ENCODE measurements at places on chromosomes 6 and 20.

DNA sequence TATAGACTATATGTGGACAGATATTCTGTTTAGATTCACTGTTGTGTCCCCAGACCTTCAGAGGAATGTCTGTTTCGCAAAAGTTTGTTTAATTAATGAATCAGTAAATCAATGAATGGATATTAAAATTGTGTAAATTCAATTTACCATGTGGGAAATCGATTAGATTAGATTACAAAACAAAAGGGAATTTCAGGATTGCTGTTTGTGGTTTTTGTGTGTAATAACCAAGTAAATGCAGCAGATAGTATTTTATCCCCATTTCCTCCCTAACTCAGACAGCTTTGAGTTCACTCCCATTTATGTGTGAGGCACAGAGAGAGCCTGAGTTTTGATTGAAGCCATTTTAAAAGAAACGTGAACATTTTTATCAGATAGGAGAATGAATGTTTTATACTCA, 214.8 kb downstream of the ADGB start:
- no peak for DNase-seq

DNA sequence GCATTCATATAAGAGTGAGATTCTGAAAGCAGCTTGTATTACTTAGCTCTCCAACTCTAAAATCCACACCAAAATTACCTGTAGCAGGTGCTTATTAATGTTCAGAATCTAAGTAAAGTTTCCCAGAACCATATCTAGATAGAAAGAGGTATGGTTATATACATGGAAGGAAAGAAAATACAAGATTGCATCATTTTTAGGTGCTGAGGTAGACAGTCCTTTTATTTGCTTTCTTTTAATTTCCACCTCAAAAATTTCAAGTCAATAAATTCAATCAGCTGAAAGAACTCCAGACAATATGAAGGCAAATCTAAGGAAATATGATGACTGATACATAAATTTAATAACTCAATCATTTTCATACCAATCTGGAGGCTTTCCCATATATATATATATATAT, 521.9 kb downstream of the PKHD1 start:
- DNase-seq, result no peak

DNA sequence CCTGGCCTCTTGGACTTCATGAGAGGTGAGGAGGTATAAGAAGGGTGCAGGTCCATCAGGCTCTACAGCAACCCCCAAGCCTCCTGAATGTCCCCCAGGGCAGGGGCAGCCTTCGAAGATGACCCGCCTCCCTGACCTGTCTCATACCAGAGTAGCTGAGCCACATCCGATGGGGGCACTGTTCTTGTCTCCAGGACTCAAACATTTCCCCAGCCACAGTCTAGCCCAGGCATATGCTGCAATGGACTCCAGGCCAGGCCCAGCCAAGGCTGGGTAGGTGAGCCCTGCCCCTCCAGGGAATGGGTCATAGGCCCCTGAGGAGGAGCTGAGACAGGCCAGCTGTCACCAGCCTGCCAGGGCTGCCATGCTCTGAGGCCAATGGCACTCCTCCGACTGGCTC, 65.3 kb downstream of the BANF2 start:
- no peak for DNase-seq

- DNase-seq, result no peak
Observed at GRCh38 chr6:80489911-80490635, 383.6 kb downstream of the BCKDHB start.

DNA sequence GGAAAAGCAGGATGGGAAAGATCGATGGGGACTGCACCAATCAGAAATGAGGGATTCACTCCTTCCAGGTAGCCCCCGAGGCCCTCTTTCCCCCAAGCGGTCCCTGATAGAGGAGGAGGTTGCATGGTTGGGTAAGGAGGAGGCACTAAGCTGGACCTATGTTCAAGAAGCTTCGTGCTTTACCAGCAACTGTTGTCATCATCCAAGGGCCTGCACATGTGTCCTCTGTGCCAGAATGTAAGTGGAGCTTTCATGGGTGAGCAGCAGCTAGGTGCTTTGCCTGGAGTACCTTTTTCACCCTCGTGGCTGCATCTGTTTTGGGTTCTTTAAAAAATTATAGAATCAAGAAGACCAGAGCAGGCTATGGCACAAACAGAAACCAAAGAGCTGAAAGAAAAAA, 54.0 kb downstream of the GMPR start:
- DNase-seq, result no peak

DNA sequence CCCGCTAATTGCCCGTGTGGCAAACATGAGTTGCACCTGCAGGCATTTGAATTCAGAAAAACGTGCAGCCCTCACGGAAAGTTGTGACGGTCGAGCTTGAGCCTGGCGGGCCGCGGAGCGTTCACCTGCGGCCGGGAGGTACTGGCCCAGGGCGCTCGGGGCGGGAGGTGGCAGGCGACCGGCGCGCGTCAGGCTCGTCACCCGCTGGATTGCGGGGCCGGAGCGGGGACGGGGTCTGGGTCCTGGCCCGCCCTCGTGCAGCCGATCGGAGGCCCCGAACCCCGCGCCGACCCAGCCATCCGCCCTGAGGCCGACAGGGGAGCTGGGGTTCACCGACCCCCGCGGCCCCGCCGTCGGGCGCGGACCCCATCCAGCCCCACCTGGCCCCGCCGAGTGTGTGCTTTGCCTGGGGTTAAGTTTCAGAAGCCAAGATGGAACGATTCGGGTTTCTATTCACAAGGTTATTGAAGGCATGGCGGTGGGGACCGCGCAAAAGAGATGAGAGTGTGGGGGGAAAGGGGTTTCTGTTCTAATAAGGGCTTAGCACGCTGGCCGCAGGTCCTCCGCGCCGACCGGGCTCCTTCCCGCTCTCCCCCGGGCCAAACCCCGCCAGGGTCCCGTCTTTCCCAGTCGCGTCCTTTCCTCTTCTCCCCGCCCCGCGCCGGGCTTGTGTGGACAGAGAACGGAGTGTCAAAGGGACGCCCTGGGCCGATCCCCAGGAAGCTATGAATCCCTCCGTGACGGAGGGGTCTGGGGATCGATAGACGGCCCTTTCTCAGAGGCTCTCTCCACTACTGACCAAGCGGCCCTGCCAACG, 1.6 kb upstream of the HEY2 start:
- no peak for DNase-seq

DNA sequence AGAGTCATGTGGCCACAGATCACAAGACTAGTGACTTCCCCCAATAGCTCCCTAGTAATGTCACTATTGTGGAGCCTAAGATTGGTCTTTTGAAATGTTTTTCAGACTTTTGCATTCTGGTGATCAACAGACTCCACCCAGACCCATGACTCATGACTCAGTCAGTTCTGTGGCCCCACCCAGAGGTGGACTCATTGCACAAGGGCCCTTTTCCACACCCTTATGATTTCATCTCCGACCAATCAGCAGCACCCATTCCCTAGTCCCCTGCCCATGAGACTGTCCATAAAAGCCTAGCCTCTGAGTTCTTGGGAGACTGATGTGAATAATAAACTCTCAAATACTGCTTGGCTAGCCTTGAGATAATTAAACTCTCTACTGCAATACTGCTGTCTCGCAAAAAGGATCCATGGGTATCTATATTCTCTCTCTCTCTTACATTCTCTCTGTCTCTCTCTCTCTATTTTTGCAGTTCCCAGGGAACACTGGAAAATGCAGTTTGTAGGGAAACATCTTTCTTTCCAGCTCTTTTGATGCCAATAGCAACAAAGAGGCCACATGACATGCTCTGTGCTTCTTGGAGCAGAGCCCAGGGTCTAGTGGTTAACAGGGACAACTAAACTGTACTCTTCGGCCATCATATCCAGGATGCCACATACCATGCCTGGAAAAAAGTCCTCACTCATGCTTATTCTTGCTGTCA, 71.3 kb upstream of the IYD start:
- DNase-seq, result no peak

GRCh38 chr6:99016355-99016754, 68.6 kb upstream of the FBXL4 start:
- no peak for DNase-seq

DNA sequence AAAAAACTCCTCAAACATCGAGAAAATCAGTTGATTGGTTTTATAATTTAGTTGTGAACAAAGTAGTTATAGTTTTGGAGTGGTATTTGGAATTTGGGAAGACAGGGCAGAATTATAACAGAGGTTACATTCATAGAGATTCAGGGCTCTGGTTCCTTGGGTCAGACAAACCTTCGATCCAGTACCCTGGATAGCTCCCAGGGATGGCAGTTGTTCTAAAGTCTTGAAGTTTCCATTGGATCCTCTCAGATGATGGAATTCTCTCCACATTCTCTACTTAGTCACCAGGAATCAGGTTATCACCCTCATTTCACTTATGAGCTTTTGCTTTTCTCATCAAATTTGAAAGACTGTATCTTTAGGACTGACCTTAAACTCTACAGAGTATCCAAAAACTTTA, 285.1 kb downstream of the CENPW start:
- DNase-seq, result no peak

DNA sequence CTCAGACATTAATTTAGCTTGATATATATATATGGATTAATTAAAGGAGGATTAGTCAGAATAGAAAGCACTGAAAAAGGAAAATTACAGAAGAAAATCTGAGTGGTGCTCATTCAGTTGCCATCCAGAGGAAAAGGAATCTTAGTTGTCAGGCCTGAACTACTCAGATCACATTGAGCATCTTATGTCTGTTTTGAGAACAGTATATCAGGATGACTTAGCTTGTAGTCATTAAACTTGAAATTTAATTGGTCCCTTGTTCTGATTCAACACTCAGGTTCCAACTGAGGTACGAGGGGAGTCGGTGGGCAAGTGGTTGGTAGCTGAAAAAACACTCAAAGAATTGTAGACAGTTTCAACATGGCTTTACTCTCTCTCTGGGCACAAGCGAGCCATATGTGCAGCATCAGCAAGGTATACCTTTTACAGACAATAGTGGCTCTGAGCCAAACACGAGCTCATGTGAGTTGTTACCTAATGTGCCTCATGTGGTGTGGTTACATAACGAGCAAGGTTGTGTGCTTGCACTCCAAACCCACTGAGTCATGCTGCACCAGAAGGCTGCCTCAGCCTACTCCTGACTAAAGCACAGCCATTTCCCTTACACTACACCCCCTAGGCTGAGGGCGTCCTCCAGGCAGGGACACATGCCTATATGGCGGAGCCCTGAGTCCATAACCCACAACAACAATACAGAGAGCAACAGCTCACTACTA, 73.0 kb upstream of the HMGN3 start:
- DNase-seq, result no peak

DNA sequence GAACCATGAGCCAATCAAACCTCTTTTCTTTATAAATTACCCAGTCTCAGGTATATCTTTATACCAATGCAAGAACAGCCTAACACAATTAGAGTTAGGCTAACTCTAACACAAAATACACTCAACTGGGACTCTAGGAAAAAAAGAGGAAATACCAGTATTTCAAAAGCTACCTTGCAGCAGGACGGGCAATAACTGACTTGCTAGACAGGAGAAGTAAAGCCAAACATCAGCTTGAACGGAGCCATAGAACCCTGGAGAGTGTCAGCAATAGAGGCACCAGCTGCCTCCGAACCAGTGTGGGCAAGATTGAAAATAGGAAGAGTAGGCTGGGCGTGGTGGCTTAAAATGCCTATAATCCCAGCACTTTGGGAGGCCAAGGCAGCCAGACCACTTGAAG, 162.0 kb upstream of the SOX4 start:
- no peak for DNase-seq

GRCh38 chr20:58981628-58982364, 740 bp downstream of the NELFCD start:
- DNase-seq, result no peak

DNA sequence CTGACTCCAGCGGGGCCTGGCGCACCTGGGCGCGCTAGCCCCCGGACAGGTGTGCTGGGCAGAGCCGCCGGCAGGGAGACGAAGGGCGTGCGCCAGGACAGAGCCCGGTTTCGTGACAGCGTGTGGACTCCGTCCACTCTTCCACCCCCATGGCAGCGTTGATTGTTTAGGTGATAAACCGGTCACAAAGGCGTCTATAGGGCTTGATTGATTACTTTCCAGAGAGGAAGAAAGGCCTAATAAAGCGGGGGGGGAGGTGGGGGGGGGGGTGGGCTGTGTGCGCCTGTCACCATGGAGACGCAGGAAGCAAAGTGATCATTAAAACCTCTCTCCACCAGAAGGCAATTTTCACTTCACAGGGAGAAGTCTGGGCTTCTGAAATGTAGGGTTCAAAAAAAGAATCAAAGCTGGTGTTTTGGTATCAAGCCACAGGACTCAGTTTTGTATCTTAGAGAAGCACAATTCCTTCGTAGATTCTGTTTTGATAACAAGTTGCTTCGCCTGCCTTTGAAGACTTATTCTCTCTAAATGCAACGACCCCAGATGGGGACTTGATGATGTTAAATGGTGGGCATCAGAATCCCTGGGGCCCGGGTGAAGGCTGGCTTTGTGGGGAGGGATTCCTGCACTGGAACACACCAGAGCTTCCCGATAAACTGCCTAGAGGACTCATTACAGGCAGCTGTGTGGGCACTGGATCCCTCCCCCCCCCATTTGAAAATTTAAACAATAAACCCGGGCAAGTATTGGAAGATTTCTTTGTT, 1.4 kb downstream of the PHACTR3 start:
- DNase-seq, result no peak

GRCh38 chr20:46025376-46025783, 3.6 kb upstream of the SLC12A5 start:
- no peak for DNase-seq

GRCh38 chr20:21706261-21707195, 1.1 kb downstream of the PAX1 start:
- DNase-seq, result no peak

DNA sequence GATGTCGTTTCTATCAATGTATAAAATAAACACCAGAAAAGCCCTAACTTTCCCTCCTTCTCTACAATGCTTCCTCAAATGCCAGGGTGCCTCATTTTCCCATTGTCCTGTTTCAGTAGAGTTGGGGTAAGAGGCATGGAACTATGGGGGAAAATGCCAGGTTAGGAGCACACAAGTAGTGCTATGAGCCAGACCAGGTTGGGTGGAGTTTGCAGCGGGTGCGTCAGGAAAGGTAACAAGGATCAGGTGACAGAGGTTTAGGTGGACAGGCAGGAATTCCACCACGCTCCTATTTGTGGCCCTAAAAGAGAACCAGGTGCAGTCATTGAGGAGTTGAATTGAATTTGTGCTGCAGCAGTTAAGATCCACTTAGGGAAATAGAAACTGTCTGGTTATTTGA, 36.5 kb downstream of the SYTL3 start:
- DNase-seq, result no peak

GRCh38 chr20:4297127-4297826, 281.9 kb upstream of the RNF24 start:
- no peak for DNase-seq

DNA sequence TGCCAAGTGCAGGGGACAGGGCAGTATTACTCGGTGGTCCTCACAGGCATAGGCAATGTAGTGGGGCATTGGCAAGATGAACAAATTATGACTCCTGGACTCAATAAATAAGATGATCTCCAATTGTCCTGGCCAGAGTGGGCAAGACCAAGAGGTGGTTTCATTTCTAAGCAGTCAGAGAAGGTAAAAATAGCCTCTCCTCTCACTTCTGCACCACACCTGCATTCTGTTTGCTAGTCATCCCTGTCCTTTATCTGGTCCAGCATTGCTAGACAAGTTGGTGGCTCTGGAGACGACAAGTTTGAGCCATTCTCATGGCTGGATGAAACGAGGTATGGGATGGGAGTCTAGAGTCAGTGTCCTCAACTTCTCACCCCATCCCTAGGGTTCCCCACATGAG, 83.0 kb downstream of the BANF2 start:
- DNase-seq, result no peak
